ENCODE measurements at places on chromosomes 1 and 21. TPM values are rescaled to one million over a fixed set of nuclear protein-coding genes. Genes with fewer than 3 reads are reported as not detected.

GRCh38 chr1:154598871-154599635 lies 8.9 kb downstream of the ADAR start:
- no peak overlapping the region for H3K4me3 ChIP-seq
- peak; percentile 41 for DNase-seq
- peaks cover 49% of the 10 kb centered on the region for H3K36me3 ChIP-seq
- H3K27me3 ChIP-seq, result no peaks in the 10 kb centered on the region

DNA sequence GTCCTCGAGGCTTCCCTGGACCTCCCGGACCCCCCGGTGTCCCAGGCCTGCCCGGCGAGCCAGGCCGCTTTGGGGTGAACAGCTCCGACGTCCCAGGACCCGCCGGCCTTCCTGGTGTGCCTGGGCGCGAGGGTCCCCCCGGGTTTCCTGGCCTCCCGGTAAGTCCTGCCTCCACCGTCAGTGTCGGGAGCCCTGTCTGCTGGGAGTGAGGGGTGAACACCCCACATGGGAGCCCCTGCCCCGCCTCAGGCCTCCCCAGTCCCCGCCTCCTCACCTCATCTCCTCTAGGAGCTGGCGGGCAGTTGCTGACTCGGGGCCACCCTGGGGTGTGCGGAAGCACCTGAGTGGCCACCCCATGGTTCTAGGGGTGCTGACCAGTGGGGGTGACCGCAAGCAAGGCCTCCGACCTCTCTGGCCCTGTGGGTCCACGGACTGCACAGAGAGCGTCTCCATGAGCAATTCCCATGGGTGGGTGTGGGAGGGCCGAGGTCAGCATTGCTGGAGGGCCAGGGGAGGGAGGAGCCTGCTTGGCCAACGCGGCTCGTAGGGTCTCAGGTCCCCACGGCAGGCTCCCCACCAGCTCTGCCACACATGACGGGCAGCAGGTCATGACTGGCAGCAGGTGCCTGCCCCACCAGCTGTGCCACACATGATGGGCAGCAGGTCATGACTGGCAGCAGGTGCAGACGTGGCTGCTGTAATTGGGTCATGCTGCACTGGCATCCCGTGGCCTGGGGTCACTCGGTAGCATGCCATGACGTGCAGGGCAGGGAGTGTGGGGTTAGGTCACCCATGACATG lies 61.3 kb downstream of the SLC19A1 start:
- H3K27me3 ChIP-seq, result no peaks in the 10 kb centered on the region
- no peak overlapping the region for H3K27ac ChIP-seq
- no peaks in the 10 kb centered on the region for H3K36me3 ChIP-seq
- no peak overlapping the region for H3K4me3 ChIP-seq

The LHX8 gene
- total RNA-seq, result not detected

The ETV3L gene
- total RNA-seq, result not detected

DNA sequence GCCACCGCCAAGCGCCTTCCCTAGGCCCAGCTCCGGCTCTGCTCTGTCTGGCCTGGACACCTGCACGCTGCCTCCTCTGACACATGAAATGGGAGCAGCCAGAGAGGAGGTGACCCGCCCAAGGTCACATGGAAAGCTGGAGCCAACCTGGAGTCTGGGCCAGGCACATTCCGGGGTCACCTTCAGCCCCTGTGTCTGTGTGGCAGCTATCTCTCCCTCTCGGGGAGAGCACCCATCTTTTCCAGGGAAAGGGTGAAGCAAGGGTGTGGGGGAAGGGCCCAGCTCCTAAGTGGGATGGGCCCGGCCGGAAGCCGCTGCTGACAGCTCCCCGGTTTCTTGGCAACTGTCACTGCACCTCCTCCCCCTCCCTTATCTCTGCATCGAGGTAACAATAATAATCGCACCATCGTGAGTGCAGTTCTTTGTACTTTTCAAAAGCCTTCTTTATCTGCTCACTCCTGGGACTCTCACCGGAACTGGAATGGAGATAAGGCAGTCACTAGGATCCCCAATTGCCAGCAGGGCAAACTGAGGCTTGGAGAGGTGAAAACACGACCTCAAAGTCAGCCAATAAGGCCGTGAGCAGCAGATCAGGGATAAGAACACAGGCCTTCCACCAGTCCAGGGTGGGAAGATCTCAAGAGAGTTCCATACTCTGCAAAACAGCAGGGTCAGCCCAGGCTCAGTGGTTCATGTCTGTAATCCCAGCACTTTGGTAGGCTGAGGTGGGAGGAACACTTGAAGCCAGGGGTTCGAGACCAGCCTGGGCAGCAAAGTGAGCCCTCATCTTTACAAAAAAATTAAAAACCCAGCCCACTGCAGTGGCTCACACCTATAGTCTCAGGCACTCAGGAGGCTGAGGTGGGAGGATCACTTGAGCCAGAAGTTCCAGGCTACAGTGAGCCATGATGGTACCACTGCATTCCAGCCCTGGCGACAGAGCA lies 36.9 kb downstream of the RAP1GAP start:
- H3K27me3 ChIP-seq, result peaks cover 32% of the 10 kb centered on the region
- H3K4me1 ChIP-seq, result no peaks in the 10 kb centered on the region
- no peak for DNase-seq
- H3K27ac ChIP-seq, result no peak overlapping the region

- no peaks in the 10 kb centered on the region for H3K36me3 ChIP-seq
- no peak overlapping the region for H3K4me3 ChIP-seq
- no peaks in the 10 kb centered on the region for H3K27me3 ChIP-seq
- no peak overlapping the region for H3K27ac ChIP-seq
- DNase-seq, result no peak
- no peaks in the 10 kb centered on the region for H3K4me1 ChIP-seq
Measured at GRCh38 chr1:54243022-54243421, 43.1 kb downstream of the MRPL37 start.

The RNF186 gene
- not detected for total RNA-seq

DNA sequence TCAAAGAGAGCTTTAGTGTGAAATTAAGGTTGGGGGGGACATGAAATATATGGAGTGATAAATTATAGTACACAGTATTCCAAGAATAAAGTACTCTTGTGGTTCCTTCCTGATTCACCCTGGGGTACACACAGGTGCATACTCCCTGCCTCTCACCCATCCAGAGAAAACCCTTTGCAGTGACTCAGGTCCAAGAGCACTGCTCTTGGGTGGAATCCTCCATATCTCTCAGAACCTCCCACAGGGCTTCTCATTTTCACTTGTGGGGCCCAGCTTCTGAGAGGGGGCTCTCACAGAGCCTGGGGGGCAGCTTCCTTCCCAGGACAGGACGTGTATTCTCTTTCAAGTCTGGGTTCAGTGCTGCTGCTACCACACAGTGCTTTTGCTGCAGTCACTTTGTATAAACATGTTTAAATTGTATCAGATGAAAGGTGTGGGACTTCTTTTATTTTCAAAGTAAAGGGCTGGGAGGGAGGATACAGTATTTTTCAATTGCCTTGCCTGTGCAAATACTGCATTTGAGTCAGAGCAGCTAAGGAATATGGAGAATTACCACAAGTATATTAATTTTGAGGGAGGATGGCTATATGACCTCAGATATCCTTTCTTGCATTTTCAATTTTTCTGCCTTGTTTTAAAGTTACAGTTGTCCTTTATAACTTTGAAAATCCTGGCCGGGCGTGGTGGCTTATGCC lies 24.9 kb upstream of the BMP8A start:
- peak; percentile 16 for DNase-seq
- no peaks in the 10 kb centered on the region for H3K27me3 ChIP-seq
- H3K36me3 ChIP-seq, result peaks cover 85% of the 10 kb centered on the region
- H3K4me3 ChIP-seq, result no peak overlapping the region

GRCh38 chr21:37071561-37072273 lies 1.2 kb downstream of the PIGP start:
- H3K36me3 ChIP-seq, result peaks cover 16% of the 10 kb centered on the region
- DNase-seq, result peak; percentile 93
- H3K27ac ChIP-seq, result peak overlapping the region; percentile 97
- peaks cover 24% of the 10 kb centered on the region for H3K4me1 ChIP-seq
- H3K4me3 ChIP-seq, result peak overlapping the region; percentile 95

The ATP1A4 gene
- not detected for total RNA-seq

GRCh38 chr1:117237726-117238381 lies 27.1 kb upstream of the VTCN1 start:
- no peaks in the 10 kb centered on the region for H3K27me3 ChIP-seq
- H3K4me3 ChIP-seq, result no peak overlapping the region
- H3K27ac ChIP-seq, result no peak overlapping the region
- peak; percentile 61 for DNase-seq

- no peak overlapping the region for H3K4me3 ChIP-seq
- H3K27ac ChIP-seq, result peak overlapping the region; percentile 83
- H3K27me3 ChIP-seq, result no peaks in the 10 kb centered on the region
Measured at GRCh38 chr21:16116069-16116468, 386.3 kb downstream of the USP25 start.

The AMY1B gene
- total RNA-seq, result not detected

The BARHL2 gene
- total RNA-seq, result not detected

DNA sequence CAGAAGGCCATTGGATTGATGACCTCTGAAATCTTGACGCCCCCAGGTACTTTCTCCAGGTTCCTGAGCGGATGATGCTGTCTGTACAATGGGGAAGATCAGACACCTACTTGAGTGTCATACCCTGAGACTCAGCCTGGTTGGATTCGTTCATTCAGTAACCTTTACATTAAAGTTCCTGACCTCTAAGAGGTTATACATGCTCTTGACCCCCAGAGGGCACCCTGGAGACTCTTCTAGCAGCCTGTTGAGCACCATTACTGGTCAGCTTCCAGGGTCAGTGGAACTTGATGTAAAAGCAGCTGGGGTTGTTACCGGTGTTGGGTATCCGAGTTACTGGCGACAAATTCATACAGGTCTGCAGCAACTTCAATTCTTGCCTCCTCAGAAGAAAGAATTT lies 114.3 kb upstream of the ZNF678 start:
- no peak overlapping the region for H3K4me3 ChIP-seq
- H3K36me3 ChIP-seq, result no peaks in the 10 kb centered on the region
- peak; percentile 65 for DNase-seq
- H3K27me3 ChIP-seq, result peaks cover 8% of the 10 kb centered on the region
- no peak overlapping the region for H3K27ac ChIP-seq

DNA sequence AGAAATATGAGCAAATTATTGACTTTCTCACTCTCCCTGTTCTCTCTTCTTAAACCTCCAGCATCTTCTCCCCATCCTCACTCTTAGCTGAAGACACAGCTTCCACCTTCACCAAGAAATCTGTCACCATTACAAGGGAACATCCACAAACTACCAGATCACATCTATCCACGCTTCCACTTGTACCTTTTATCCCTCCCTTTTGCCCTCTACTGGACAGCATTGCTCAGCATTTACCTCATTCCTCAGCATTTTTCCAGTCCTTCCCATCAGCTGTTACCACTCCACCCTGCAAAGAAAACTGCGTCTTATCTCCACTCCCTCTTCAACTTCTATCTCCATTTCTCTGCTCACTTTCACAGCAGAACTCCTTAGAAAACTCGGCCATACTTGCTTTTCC lies 42.6 kb downstream of the KCNJ6 start:
- peak; percentile 33 for DNase-seq
- no peak overlapping the region for H3K27ac ChIP-seq
- H3K4me3 ChIP-seq, result no peak overlapping the region
- H3K27me3 ChIP-seq, result no peaks in the 10 kb centered on the region
- H3K36me3 ChIP-seq, result no peaks in the 10 kb centered on the region

DNA sequence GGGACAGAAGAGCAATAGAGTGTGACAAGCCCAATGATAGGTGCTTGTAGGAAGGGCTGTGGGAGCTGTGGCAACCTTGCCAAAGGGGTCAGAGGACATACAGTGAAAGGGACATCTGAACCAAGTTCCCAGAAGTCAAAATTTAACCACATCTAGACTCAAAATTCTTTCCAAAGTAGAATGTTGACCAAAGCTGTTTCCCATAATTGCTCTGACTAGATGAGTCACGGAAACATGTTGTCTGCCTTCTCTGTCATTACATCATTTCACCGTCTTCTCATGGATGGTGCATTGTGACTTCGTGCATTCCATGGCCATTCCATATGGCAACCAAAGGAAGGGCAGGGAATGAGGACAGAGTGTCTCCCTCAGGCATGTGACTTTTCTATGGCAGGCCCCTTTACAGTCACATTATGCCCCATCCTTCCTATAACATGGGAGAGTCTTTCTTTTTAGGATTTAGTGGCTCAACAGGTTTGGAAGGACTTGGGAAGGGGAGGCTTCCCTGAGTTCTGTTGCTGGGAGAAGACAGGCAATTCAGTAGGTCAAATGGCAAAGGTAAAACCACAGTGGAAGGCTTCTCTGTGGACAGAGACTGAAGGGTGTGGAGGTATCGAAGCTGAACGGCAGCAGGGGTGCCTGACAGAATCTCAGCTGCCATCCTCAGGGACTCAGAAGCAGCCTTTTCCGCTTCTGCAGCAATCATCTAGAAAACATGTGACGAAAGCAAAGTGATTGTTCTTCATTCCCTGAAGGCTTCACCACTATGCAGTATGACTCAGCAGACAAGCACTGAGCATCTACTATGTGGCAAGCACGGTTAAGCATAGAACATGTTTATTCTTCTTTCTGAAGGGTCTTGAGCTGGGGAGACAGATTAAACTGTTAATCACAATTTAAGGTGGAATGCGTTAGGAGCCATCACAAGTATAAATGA lies 24.7 kb downstream of the NPHS2 start:
- H3K27ac ChIP-seq, result no peak overlapping the region
- H3K4me3 ChIP-seq, result no peak overlapping the region
- H3K36me3 ChIP-seq, result no peaks in the 10 kb centered on the region
- DNase-seq, result peak; percentile 71
- H3K4me1 ChIP-seq, result no peaks in the 10 kb centered on the region

DNA sequence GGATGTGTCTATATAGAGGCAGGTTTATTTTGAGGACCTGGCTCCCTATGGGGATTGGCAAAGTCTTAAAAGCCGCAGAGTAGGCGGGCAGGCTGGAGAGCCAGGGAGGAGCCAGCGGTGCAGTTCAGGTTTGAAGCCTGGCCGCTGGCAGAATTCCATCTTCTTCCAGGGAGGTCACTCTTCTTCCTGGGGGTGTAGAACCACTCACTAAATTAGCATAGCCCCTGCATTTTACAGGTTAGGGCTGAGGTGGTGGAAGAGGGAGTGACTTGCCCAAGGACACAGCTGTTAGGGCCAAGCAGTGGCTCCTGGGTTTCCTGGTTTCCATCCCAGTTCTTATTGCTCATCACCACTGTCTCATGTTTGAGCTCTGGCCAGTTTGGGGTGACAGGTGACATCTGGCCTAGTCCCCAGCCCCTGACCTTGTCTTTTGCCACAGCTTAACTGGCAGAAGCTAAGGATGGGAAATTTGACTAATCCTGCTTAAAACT lies 1.4 kb downstream of the PINK1 start:
- H3K36me3 ChIP-seq, result no peaks in the 10 kb centered on the region
- peak overlapping the region; percentile 81 for H3K4me3 ChIP-seq
- peak; percentile 73 for DNase-seq

- peak overlapping the region; percentile 27 for H3K27ac ChIP-seq
- DNase-seq, result peak; percentile 82
- H3K4me1 ChIP-seq, result peaks cover 26% of the 10 kb centered on the region
- H3K4me3 ChIP-seq, result peak overlapping the region; percentile 42
- no peaks in the 10 kb centered on the region for H3K27me3 ChIP-seq
- H3K36me3 ChIP-seq, result no peaks in the 10 kb centered on the region
Measured at GRCh38 chr1:101137144-101138126, 99.4 kb upstream of the S1PR1 start.

The NPL gene
- 5.0 TPM for total RNA-seq

- no peak overlapping the region for H3K4me3 ChIP-seq
- no peaks in the 10 kb centered on the region for H3K27me3 ChIP-seq
- H3K36me3 ChIP-seq, result no peaks in the 10 kb centered on the region
- no peak for DNase-seq
- H3K4me1 ChIP-seq, result no peaks in the 10 kb centered on the region
Measured at GRCh38 chr1:24101796-24102586, 9.9 kb downstream of the MYOM3 start.

The MPL gene
- not detected for total RNA-seq

Data from GM23248 (cell line).